GM23338 (cell line): ENCODE measurements at places on chromosomes 12 and 14. TPM values are rescaled to one million over a fixed set of nuclear protein-coding genes. Genes with fewer than 3 reads are reported as not detected.
A peak's percentile ranks its signal among the peaks of the same experiment; 100 is the strongest.

RPGRIP1 gene
- total RNA-seq = 0.93 and 1.6 TPM in 2 replicates

- no peak for DNase-seq
Measured at GRCh38 chr14:87158283-87158682, 834.7 kb downstream of the GALC start.

PLA2G1B gene
- not detected in 2 replicates for total RNA-seq

GRCh38 chr12:108594-108993 is 42.0 kb downstream of the IQSEC3 start:
- no peak for DNase-seq

GRCh38 chr14:82431031-82431430 is 897.4 kb upstream of the SEL1L start:
- no peak for DNase-seq

SYCP3 gene
- total RNA-seq = 0.07 TPM in 1 of 2 replicates, not detected in the other

SOS2 gene
- 8.7 and 11.4 TPM in 2 replicates for total RNA-seq

DNA sequence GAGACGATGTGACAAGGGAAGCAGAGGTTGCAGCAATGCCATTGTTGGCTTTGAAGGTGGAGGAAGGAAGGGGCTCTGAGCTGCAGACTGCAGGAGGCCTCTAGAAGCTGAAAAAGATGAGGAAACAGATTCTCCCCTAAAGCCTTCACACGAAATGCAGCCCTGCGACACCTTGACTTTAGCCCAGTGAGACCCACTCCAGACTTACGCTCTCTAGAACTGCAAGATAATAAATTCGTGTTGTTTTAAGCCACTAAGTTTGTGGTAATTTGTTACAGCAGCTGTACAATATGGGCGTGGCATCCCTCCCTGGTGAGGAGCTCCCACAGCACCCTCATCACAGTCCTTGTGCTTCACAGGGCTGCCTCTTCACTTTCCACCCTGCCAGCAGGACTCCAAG is 53.2 kb downstream of the GOLGA5 start:
- DNase-seq = no peak

KLRB1 gene
- not detected in 2 replicates for total RNA-seq

GPD1 gene
- 0.23 and 0.45 TPM in 2 replicates for total RNA-seq

KRT86 gene
- total RNA-seq = not detected in 2 replicates

DNA sequence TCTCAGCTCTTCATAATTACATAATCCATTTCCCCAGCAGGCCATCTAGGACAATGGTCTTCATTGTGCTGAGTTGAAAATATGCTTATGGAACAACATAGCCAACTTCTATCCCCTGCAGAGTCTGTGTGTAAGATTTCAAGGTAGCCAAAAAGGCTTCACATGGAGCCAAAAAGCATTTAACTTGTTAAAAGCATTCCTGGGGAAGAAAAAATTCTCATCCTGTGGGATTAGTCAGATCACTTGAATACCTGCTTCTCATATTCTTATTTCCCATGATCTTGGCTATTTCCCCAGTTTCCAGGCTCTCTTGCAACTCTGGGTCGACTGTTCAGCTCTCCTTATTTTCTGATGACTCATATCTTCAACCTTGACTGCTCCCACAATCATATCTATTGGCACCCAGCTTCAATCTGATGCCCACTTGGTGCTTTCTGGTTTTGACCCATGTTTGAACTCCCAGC is 178.9 kb downstream of the KLHL28 start:
- DNase-seq = no peak

ANKRD13A gene
- total RNA-seq = 24.7 and 25.6 TPM in 2 replicates

AKAP5 gene
- total RNA-seq = 3.2 and 3.4 TPM in 2 replicates

ANO4 gene
- total RNA-seq = 2.6 and 8.7 TPM in 2 replicates

GRCh38 chr12:67391034-67391433 is 121.9 kb downstream of the CAND1 start:
- no peak for DNase-seq

DNA sequence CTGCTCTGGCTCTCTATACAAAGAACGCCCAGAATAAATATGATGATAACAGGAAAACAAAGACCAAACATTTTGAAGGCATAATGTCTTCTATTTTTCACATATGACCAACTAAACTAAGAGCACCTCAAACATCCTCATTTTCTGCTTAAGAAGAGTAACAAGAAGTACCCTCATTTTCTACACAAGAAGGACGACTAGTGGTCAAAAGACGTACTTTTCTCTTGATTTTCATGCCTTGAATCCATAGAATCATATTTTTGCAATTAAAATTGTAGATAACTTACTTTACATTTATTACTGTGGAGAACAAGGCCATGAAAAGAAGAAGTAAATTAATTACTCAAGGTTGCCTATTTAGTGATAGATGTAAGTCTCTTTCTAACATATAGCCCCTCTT is 358.6 kb downstream of the DUSP6 start:
- DNase-seq = peak; percentile 65

RASAL1 gene
- 5.4 and 8.2 TPM in 2 replicates for total RNA-seq

GRCh38 chr12:71704920-71705319 is 19.0 kb downstream of the TMEM19 start:
- no peak for DNase-seq

GRCh38 chr12:92696216-92696615 is 6.6 kb upstream of the PLEKHG7 start:
- DNase-seq = no peak

- DNase-seq = no peak
Measured at GRCh38 chr12:34398366-34398705, 376.0 kb downstream of the ALG10 start.

SMOC1 gene
- total RNA-seq = 1.0 and 1.6 TPM in 2 replicates

DNA sequence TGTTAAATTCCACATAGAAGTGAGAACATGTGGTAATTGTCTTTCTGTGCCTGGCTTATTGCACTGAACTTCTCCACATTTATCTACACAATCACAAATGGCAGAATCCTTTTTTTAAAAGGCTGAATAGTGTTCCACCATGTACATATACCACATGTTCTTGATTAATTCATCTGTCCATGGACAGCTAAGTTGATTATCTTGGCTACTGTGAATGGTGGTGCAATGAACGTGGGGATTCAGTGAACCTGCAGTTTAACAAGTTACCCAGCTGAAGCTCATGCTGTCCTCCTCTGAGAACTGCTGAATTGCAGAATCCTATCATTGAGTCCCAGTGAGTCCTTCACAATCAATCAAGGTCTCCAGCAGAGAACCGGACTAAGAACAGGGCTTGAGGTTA is 74.9 kb downstream of the TBK1 start:
- DNase-seq = no peak

DNA sequence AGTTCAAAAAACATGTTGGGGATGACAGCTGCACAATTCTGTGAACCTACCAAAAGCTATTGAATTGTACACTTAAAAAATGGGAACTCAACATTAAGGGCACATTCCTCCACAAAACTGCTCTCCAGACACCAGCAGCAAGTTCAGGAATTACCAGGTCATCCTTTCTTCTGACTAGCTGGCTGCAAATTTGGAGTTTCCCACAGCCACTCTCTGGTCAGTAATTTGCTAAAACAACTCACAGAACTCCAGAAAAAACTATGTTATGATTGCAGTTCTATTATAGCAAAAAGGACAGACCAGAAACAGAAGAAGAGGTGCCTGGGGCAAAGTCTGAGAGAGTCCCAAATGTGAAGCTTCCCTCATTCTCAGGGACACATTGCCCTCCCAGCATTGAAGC is 20.1 kb upstream of the PLEKHD1 start:
- no peak for DNase-seq

- DNase-seq = no peak
Measured at GRCh38 chr12:68229956-68230355, 4.3 kb upstream of the IL26 start.

- DNase-seq = peak; percentile 84
Measured at GRCh38 chr12:122366685-122367475, 55.6 kb downstream of the CLIP1 start.

PPP1R36 gene
- 0.42 TPM in 1 of 2 replicates, not detected in the other for total RNA-seq

- DNase-seq = no peak
Measured at GRCh38 chr14:53564870-53565269, 391.8 kb downstream of the BMP4 start.

CLEC7A gene
- not detected in 2 replicates for total RNA-seq
